ENCODE measurements at places on chromosomes 2 and 18.

- DNase-seq, result no peak
Measured at GRCh38 chr2:163949693-163950092, 213.9 kb upstream of the FIGN start.

- peak; percentile 8 for DNase-seq
Measured at GRCh38 chr2:227576110-227576509, 22.6 kb upstream of the SCYGR2 start.

DNA sequence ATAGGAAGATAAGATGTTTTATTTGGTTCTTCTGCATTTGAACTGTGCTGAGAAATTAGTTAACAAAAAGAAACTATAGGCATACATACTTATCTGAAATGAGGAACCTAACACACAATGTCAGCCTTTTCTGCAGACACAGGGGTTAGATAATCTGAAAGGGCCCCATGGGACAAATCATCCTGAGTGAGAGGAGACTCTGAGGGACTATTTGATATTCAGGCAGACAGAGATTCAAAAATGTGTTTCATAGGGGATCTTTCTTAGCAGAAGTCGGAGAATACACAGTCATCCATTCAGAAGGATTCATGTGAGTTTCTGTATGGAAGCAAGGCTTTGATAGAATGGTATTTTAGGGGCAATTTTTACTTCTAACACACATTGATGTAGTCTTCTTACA, 79.1 kb downstream of the NCKAP5 start:
- DNase-seq, result no peak

DNA sequence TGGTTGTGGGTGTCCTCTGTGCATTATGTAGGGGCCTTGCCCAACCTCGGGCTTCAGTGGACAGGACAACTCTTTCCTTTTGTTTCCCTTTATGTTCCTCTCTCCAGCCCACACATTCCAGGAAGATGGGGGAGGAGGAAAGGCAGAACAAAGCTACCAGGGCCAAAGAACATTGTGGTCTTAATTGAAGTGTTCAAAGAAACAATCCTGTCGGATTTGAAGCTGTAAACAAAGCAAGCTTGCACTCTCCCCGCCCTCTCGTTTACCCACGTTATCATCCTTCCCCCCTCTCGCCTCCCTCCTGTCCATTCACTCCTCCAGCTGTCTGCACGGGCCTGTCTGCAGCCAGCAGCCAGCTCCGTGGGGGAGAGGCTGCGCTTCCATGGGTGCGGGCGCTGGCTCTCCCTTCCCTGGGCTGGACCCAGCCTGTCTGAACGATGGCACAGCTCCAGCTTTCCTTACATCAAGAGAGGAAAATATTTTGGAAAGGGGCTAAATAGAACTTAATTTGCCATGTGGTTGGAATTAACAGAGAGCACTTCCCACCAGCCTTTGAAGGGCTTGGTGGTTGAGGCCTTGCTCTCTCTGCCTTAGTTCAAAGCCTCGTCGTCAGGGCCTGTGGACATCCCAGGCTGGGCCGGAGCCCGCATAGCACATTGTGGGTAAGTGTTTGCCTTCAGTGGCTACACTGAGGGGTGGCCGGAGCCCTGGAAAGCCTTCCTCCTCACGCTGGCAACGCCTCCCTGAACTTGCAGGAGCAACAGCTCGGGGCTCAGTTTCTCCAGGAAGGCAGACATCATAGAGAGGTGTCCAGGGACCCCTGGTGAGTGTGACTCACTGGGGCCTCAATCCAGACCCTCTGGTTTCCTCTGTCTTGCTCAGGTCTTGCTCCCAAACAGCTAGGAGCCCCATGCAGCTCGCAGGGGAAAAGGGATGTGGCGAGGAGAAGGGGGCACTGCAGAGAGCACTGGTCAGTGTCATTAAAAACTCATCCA, 60.6 kb upstream of the HS6ST1 start:
- no peak for DNase-seq

DNA sequence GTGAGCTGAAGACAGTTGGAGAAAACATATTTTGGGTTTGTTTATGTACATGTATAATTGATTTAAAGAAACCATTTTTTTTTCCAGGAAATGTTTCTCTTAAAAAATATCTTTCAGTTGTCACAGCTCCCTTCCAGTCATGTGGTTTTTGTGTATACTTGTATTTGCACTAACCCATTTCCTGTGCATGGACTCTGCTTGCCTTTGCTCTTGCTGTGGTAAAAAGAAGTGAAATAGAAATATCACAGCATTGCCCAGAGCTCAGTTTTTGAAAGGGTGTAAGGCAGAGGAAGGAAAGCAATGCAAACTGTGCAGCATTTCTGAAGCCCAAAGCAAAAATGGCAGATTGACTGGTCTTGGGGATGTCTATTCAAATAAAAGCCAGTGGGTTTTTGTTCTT, 10.4 kb upstream of the DOCK10 start:
- no peak for DNase-seq

DNA sequence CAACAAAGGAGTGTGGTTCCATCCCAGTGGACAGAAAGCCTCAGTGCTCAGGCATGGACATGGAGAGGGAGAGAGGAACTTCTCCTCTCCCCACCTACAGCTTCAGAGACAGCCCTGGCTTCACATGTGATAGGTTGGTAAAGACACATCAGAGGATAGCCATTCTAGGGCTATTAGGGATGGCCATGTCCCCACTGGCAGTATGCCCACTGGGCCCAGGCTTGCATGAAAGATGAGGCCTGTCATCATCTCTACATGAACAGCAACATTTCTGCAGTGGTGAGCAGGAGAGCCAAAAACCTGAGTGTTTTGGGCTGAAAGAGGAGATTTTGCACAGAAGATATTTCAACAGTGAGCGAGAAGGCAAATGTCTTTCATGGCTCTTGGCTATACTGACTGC, 517.2 kb downstream of the NR4A2 start:
- DNase-seq, result no peak

GRCh38 chr2:28063492-28063962, 173.0 kb downstream of the BABAM2 start:
- DNase-seq, result no peak

GRCh38 chr18:31183302-31183701, 20.6 kb upstream of the DSC1 start:
- DNase-seq, result no peak
